Posterior cingulate gyrus (tissue), 11 donors: ENCODE measurements at places on chromosomes 5 and 9.

DNA sequence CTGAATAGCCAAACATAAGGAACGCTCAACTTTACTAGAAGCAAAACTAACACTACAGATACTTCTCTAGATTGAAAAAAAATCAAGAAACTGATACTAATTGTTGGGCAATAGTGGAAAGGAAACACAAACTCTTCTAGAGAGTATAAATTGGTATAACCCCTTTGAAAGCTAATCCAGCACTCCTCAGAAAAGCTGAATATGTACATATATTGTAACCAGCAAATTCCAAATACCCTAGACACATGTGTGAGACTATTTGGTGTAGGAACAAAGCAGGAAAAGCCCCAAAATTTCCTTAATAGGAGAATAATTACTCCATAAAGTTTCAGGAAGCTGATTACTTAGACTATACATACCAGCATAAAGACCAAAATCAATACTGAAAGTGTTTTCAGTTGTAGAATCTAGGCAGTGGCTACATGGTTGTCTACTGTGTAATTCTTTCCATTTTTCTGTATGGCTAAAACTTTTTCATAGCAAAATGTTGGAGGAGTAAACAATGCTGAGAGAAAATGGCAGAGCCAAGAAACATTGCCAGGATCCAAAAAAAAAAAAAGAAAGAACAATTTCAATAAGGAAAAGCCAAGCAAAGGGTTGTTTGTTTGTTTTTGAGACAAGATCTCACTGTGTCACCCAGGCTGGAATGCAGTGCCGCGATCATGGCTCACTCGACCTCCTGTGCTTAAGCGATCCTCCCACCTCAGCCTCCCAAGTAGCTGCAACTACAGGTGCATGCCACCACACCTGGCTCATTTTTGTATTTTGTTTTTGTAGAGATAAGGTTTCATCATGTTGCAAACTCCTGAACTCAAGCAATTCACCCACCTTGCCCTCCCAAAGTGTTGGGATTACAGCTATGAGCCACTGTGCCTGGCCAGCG is 15.0 kb downstream of the SKP1 start:
- no peak for DNase-seq

GRCh38 chr5:15487228-15487627 is 12.8 kb upstream of the FBXL7 start:
- DNase-seq: no peak

DNA sequence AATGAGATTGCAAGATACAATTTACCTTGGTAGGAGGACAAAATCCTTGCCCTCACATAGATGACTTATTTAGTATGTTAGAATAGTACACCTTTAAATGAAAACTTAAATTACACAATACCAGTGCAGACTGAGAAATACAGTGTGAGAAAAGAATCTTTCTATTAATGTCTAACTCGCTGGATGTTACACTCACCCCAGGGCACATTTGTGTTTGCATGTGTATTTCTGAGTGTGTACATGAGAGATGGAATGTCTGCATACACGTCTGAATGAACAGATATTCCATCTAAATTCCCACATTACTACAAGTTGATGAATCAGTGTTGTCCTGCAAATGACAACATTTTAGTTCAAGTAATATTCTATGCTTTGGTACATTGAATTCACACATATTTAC is 99.8 kb downstream of the KLHL3 start:
- DNase-seq: no peak

DNA sequence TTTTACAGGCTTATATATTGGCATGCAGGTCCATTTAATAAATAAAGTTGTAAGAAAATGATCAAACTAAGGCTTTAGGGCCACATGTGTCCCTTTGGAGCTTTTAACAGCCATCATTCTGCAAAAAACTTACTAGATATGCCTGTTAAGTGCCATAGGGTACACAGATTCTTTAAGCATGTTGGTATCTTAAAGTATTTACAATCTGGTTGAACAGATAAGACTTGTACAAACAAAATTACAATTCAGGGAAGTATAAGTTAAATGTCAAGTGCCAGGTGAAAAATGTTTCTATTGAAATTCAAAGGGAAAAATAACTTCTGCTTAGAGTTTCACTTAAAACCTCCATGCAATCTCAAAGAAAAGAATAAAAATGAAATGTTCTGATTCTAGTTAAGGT is 558.4 kb upstream of the ST8SIA4 start:
- DNase-seq: no peak

DNA sequence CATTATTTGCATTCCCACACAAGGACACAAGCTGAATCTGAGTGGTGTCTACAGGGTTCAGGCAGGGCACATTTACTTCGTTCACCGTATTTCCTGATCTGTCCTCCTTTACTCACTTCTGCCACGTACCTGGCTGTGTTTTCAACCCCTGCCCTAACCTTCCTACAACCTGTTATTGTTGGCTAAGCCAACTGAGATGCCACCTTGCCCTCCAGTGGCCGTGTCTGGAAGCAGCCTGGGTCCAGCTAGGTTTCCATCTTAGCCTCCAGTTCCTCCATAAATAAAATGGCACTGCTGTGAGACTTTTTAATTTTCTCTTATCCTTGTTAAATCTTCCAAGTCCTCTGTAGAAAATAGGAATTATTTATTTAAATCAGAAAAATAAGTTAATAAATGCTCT is 64.8 kb downstream of the ATP10B start:
- DNase-seq: no peak

DNA sequence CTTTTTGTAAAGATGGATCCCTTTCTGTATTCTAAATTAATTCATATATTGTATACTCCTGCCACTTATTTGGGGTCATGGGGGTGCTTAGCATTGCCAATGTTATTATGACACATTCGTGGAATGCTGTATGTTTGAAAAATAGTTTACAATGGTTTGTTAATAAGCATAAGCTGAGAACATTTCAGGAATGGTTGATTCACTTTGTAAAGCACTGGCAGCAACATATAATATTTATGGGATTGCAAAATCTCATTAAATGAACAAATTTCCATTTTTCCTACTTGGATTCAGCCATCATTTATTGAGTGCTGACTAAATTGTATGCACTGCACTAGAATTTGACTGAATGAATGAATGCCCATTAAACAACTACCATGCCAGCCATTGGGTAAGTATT is 215.2 kb upstream of the KLF4 start:
- no peak for DNase-seq

DNA sequence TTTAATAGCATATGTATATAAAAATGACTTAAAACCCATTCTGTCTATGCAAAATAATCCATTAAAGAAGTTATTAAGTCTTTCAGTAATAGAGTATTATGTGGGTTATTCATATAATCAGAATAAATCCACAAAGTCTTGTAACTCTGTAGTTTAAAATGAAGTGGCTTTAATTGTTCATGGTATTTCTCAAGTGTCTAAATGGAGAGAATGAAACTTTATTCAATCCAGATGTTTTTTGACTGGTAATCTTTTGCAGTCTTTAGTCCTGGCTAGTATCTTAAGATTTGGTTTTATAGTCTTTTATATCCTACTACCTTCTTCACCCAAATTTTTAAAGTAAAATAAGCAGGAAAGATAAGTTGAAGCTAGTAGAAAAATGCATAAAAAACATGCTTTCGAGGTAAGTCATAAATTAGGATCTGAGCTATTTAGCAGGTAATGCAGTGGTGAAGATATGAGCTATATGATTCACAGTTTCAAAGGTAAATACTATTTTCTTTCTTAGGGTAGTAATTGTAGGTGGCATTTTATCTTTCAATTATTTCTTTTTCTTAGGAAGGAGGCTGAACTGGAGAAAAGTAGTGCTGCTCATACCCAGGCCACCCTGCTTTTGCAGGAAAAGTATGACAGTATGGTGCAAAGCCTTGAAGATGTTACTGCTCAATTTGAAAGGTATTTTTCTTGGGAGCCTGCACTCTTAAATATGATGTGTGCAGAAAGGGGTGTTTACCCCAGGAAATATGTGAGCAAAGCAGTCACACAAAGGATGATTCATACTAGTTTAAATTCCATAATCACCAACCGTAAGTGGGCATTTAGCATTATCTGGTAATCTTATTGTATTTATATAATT is 17.9 kb downstream of the HMMR start:
- DNase-seq: no peak

DNA sequence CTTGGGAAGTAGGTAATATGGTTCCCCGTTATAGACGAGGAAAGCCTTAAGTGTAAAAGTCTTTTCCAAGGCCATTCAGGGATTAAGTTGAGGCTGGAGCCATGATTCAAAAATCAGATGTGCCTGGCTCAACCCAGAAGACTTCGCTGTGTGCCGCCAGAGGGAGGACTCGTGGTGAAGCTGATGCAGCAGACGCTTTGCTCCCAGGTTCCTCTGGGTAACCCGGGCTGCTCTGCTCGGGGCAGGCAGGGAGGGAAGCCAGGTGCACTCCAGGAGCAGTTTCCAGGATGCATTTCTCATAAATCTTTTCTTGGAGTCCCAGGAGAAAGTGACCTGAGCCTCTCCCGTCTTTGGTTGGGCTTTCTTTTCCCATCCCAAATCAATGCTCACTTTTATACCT is 62.9 kb upstream of the ICE1 start:
- no peak for DNase-seq

DNA sequence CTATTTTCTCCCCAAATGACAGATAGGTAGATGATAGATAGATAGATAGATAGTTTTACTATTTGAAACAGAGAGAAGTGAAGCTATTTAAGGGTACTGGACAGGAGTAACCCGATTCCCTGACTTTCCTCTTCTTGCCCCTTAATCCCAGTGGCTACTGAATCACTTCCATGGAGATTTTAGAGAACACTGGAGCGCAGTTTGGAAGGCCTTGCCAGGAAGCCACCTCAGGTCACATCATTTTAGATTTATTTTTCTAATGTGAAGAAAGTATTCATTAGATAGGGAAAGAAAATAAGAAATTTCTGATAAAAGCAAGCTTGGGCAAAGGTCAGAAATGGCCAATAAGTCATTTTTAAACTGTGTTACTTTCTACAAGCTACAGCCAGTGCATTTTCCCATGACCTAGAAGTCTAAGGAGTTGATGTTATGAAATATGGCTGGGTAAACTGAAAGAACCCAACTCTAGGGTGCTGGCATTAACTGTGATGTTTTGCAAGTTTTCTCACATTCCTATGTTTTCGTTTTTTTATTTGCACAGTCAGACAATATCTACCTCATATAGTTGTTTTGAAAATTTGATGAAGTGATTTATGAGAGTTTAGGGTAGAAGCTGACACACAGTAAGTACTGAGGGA is 544.7 kb upstream of the PTGER4 start:
- no peak for DNase-seq

- DNase-seq: no peak
These were observed 232.5 kb downstream of the GABRB2 start for GRCh38 chr5:161314033-161314432.

DNA sequence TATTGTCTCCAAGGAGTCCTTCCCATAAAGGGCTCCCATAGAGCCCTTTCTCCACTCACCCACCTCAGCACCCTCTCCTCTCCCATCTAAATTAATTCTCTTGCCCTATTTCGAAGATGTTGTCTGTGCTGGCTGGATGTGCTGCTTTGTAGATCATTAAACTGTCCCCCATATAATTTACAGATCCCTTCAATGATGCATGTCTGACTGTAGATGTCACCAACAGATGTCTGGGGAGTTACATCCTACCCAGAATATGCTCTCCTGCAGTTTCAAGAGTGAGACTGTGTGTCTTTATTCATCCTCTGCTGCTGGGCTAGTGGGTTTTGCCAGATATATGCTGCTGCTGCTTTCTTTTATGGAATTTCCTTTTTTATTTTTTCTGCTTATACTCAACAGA is 351.2 kb downstream of the MLLT3 start:
- no peak for DNase-seq

DNA sequence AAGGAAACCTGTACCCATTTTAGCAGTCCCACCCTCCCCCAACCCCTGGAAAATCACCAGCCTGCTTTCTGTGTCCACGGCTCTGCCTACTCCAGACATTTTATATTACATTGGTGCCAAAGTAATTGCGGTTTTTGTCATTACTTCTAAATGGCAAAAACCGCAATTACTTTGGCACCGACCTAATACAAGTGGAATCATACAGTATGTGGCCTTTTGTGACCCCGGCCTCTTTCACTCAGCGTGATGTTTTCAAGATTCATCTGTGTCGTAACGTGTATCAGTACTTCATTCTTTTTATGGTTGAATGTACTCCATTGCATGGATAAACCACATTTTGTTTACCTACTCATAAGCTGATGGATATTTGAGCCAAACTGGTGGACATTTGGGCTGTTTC is 9.7 kb upstream of the ORM1 start:
- no peak for DNase-seq

DNA sequence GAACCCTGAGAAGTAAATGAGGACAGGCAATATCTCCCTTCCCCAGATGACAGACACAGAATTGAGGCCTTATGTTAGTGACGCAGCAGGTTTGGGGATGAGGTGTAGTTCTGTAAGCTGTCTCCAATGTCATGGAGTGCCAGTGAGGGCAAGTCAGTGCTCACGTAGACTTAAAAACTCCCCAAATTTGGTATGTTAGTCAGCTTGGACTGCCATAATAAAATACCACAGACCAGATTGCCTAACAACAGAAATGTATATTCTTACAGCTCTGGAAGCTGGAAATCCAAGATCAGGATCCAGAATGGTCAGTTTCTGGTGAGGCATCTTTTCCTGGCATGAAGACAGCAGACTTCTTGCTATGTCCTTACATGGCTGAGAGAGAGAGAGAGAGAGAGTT is 14.9 kb downstream of the FOXI1 start:
- no peak for DNase-seq

DNA sequence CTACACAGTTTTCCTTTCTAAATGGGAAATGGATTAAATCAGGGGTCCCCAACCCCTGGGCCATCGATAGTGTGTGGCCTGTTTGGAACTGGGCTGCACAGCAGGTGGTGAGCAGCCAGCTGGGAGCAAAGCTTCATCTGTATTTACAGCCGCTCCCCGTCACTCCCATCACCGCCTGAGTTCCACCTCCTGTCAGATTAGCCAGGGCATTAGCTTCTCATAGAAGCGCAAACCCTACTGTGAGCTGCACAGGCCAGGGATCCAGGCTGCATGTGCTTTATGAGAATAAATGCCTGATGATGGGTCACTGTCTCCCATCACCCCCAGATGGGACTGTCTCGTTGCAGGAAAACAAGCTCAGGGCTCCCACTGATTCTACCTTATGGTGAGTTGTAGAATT is 41.2 kb upstream of the FLT4 start:
- DNase-seq: no peak

GRCh38 chr9:29160763-29161353 is 1587.6 kb upstream of the C9orf72 start:
- peak; percentile 67 for DNase-seq

DNA sequence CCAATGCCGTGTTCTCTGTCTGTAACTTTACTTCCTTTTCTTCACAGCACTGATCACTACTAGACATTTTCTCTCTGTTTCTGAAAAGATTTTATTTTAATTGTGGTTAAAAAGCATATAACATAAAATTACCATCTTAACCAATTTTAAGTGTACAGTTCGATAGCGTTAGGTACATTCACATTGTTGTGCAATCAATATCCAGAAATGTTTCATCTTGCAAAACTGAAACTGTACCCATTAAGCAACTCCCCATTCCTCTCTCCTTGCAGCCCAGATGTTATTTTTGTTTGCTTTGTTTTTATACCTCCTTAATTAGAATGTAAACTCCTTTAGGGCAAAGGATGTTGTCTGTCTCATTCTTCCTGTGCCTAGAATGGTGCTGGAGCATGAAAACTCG is 47.5 kb downstream of the COL27A1 start:
- DNase-seq: no peak
